ENCODE measurements at places on chromosomes 5 and 9.

- DNase-seq, result no peak
Observed at GRCh38 chr5:18244309-18244708, 610.0 kb downstream of the TAF11L14 start.

DNA sequence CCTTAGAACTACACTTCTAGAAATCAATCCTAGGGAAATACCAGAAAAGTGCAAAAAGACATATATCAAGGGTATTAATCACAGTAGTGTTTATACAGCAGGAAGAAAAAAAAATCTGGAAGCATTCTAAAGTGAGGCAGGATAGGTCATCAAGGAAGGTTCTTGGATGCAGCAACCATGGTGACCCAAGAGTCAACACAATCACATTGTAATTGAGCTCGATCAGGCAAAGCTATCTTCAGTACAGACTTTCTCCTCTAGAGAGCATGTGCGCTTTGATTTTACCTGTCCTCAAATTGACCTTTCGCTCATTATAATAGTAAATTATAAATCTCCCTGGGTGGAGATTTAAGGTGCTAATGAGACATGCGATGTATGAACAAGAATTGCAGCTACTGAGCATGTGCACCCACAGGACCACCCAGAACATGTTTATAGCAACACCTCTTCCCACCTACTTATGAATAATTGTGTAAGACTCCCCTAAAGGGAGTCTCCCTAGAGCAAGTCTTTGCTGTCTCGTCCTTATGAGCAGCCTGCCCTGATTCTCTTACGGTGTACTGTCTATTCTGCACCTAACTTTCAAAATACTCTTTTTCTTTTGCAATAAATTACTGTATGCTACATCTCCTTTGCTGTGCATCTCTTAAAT lies 297.7 kb downstream of the ATPSCKMT start:
- no peak for DNase-seq

DNA sequence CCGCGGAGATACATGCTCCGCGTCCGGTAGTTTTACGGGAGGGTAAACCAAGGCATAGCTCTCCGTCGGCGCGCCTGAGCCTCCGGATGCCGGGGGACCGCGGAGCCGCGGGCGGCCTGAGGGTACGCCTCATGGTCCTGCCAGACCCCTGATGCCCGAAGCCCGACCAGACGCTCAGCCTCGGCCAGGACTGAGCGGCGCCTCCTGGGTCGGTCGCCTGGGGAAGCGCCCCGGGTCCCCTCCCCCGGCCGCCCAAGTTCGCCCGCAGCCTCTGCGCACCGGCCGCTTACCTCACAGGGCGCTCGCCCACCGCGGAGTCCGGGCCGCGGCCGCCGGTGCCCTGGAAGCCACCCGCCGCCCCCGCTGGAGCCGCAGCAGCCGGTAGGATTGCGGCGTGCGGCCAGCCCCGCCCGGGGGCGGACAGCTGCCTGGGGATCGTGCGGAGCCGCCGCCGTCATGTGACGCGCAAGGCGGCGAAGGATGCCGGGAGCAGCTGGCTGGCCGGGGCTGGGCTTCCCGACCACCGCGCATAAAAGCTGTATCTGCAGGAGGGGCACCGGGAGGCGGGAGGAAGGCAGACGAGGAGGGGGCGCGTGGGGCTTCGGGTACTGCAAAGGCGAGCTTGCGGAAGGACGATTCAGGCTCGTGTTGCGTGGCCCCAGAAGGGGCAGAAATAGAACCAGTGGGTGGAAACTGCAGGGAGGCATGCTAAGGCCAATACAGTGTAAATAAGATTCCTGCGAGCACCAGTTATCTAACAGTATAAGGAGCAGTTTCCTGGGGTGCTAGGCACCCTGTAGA lies at the start of gene FBXO10:
TSS of gene FBXO10 (minus strand) at position 460 of the 801 bp plus-strand sequence. CDS start 34,612 bp downstream, outside the sequence.
- DNase-seq, result peak; percentile 73

GRCh38 chr5:136094189-136094912 lies 38.3 kb upstream of the SMAD5 start:
- no peak for DNase-seq

- DNase-seq, result no peak
Observed at GRCh38 chr5:15594977-15595568, 95.1 kb downstream of the FBXL7 start.

DNA sequence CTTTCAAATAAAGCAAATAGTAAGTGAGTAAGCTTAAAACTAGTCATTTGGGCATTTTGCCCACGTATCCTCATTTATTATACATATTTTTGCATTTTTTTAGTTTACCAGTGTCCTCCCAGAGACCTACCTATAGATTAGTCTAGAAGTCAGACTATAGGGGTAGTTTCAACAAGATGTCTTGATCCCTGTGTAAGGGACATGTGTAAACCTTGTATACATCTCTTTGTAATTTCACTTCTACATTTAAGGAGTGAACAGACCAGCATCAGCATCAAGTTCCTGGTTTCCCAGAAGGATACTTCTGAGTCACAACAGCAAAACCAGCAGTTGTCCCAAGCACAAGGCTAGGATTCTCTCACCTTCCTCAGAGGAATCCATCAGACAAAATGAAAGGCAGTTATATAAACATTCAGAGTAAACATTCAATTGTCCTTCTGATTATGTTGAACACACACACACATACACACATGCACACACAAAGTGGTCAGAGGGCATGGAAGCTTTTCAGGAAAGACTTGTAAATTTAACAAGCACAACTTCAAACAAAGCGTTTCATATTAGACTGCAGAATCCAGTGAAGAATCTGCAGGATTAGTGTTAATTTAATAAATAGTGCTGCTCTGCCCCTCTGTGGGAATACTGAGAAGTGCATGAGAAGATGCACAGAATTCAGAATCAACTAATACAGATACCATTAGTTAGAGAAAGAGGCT lies 55.4 kb downstream of the HINT1 start:
- peak; percentile 28 for DNase-seq

- no peak for DNase-seq
Observed at GRCh38 chr9:134759913-134760312, 118.3 kb downstream of the COL5A1 start.

- no peak for DNase-seq
Observed at GRCh38 chr5:64595031-64595855, 89.4 kb downstream of the RGS7BP start.

DNA sequence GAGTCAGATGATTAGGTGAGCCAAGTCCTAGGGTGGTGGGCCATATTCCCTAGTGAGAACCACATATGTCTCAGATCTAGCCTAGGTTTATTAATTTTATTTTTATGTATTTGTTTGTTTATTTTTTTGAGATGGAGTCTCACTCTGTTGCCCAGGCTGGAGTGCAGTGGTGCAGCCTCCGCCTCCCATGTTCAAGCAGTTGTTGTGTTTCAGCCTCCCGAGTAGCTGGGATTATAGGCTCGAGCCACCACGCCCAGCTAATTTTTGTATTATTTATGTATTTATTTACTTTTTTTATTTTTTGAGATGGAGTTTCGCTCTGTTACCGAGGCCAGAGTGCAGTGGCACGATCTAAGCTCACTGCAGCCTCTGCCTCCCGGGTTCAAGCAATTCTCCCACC lies 36.0 kb downstream of the NUP188 start:
- no peak for DNase-seq

- peak; percentile 42 for DNase-seq
Observed at GRCh38 chr5:78649211-78649695, 681 bp upstream of the LHFPL2 start.

DNA sequence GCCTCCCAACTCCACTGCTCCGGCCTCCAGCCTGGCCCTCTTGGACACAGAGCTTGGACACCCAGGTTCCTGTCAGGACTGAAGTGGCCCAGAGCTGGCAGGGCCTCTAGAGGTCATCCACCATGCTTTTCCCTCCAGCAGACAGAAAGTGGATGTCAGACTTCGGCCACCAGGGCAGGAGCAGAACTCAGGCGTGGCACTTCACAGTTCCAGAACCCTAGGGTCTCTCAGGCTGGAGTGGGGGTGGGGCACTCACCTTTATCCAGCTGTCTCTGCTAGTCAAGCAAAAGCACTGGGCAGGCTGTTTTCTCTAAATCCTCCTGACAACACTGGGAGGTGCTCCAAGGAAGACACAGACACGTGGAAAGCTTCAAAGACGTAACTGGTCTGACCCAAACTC lies 35.6 kb upstream of the N4BP3 start:
- DNase-seq, result no peak

- peak; percentile 34 for DNase-seq
Observed at GRCh38 chr9:21689854-21690253, 112.6 kb upstream of the MTAP start.

DNA sequence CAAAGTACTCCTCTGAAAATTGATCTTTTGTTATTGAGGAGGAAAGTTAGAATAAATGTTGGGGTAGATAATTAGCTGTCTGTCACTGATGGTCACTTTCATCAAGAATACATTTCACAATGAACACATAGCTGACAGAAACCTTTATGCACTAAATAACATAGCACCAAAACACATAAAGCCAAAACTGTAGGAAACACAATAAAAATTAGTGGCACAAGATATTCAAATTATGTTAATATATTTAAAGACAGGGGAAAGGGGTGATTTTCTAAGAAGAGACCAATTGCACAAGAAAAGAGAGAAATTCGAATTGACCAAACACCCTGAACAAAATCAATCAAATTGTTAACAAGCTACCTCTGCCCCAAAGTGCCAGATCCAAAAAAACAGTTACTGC lies 89.7 kb downstream of the AK8 start:
- DNase-seq, result no peak

DNA sequence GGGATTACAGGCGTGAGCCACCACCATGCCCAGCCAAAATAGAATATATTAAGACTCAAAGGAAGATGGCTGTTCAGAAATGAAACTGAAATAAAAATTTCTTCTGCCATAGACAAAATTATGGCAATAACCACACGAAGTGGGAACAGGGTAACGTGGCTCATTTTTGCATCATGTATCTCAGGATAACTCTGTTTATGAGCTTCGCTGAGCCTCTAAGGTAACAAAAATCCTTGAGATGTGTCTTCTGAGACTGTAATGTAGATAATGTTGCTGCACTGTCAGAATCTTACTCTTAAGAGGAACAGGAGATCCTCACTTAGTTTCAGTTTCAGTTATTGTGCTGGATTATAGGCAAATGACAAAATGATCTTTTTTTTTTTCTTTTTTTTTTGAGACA lies 153.8 kb downstream of the GOLPH3 start:
- DNase-seq, result no peak

DNA sequence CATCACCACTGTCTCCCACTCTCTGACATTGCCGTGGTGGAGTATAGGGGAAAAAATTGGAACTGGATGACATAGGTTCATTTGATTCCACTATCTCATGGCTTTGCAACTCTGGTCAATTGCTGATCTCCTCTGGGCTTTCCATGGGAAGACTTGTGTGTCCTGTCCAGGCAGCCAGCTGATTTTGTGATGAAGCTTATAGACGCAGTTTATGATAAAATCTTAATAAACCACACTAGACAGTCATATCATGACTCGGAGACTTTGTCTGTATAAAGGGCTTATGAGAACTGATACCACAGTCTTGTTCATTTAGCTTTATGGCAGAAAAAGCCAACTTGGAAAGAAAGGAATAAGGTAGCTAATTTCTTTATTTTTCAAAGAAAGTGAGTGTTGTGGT lies 296.5 kb downstream of the MAST4 start:
- no peak for DNase-seq

DNA sequence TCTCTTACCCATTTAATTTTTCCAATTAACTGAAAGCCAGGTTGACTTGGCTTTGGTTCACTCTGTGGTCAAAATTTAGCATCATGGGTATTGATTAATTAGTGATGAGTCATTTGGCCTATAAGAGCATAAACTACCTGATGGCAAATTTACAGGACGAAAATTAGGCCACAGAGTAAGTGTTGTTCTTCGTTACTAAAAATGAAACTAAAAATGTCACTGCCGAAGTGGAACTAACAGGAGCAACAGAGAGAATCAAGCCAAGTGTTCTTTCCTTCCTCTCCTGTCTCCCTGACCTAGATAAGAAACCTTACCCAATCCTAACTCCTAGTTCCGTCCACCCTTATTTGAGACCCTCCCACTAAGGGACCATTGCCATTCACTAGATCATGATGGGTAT lies 176.9 kb downstream of the RAB3C start:
- no peak for DNase-seq

DNA sequence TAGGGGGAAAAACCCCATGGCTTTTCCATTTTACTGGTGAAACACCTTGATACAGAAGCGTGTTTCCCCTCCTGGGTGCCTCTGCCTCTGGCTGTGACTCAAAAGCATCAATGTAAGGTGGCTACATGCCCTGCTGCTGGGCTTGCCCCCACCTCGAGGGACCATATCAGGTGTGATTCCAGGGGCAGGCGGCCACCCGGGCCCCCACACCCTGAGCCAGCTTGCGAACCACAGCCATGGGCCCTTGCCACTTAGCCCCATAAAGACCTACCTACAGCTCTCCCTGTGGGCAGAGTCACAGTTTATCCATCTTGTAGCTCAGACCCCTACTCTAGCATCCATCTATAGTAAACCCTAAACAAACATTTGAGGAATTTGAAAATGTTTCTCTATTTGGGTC lies 10.8 kb downstream of the SHC3 start:
- no peak for DNase-seq

DNA sequence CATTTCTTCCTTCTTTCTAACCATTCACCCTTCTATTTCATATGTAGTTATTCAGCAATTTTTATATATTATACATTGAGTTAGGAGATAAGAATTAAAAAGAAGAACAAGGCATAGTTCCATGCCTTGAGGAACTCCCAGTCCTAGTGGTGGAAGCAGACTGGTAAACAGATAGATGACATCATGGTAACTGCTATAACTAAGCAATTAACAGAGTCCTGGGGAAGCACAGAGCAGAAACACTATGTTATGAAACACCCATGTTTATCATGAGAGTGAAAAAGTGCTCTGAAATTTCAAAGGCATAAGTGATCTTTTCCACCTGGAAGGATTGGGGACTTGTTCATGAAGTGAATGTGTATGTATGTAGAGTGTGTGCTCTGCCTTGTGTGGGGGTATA lies 14.6 kb downstream of the PAPPA start:
- no peak for DNase-seq

DNA sequence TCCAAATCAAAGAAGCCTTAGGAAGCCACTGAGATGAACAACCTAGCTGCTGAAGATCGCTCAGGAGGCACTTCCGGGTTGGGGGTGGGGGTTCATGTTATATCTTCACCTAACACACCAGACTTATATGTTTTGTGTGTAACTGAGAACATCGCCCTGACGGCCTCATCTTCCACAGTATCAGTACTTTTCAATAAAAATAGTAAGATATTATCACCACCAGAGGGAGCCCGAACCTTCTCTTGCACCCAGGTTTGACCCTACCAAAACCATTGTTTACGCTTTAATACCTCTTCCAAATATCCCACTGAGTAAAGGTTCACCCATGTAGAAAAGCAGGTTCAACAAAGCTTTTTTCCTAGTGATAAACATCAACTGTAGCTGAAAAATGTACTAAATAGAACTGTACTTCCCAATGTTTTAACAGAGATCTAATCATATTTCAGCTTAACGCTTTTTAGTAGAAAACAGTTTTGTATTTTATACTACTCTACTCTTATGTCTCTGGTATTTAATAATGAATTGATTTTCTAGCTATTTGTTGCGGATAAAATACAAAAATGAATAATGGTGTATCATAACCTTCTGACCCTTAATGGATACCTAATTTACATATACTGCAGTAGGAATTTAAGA lies 244.0 kb downstream of the EPB41L4A start:
- DNase-seq, result peak; percentile 60

DNA sequence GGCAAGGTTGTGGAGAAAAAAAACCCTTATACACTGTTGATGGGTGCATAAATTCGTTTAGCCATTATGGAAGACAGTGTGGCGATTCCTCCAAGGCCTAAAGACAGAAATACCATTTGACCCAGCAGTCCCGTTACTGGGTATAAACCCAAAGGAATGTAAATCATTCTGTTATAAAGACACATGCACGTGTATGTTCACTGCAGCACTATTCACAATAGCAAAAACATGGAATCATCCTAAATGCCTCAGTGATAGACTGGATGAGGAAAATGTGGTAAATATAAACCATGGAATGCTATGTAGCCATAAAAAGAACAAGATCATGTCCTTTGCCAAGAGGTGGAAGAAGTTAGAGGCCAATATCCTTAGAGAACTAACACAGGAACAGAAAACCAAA lies 119.9 kb upstream of the PRR16 start:
- DNase-seq, result no peak

All from EL (cell line).